ENCODE measurements at places on chromosomes 12 and 14.

GRCh38 chr14:75824318-75824717, 157.5 kb downstream of the TGFB3 start:
- DNase-seq, result no peak

DNA sequence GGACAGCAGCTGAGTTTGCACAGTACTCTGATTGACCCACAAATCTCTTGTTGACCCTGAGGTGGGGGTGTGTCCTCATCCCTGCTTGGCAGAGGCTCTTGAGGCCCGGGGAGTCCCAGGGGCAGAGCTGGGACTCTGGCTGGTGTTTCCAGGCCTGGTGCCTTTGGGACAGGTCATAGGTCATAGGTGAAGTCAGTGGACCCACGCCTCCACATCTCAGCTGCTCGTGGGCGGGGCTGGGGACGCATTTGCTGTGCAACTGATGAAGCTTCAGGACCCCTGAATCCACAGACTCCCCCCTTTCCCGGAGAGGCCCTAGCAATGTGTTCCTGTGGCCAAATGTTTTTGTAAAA, 408 bp upstream of the CACNA2D4 start:
- DNase-seq, result no peak

DNA sequence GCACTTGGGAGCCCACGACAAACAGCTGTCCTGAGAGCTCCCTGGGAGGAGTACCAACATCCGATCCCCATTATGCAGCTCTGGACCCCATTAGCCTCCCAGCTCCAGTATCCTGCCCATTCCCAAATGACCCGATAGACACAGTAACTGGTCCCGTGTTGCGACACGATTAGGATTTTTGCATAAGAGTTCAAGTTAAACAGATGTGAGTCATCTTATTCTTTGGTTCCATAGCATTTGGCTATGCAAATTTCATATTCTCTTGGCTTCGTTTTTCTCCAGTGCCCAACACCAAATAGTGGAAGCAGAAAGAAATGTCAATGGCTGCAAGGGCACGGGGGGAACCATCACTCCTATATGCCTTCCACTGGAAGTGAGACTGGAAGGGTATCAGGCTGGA, 43.0 kb upstream of the LRRC10 start:
- DNase-seq, result no peak

DNA sequence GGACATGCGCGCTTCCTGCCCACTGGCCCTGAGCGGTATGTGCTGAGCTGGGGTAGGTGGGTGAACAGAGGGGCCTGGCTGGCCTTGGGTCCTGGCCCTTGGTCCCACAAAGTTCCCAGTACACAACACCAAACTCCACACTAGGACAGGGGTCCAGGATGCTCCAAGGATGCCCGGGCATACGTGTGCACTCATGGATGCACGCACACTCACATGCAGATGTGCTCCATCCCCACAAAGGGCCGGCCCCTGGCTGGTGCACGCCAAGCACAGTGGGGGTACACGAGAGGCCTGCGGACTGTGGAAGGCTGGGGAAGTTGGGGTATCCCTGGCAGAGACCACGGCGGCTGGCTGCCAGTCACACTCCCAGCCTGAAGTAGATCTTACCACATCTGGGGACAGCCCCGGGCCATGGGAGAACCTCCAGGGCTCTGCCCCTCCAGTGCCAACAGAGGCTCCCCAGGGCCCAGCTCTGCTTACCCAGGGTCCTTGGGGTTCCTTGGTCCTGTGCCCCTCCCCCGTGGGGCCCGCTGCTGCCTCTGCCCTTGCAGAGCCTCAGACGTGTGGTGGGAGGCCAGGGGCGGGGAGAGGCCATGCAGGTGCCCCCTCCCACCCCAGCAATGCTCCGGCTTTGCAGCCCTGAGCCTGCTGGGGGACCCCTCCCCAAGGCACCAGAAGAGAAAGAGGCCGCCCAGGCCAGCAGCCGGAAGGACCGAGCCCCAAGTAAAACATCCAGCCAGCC, 24.0 kb upstream of the NUDT14 start:
- DNase-seq, result no peak

DNA sequence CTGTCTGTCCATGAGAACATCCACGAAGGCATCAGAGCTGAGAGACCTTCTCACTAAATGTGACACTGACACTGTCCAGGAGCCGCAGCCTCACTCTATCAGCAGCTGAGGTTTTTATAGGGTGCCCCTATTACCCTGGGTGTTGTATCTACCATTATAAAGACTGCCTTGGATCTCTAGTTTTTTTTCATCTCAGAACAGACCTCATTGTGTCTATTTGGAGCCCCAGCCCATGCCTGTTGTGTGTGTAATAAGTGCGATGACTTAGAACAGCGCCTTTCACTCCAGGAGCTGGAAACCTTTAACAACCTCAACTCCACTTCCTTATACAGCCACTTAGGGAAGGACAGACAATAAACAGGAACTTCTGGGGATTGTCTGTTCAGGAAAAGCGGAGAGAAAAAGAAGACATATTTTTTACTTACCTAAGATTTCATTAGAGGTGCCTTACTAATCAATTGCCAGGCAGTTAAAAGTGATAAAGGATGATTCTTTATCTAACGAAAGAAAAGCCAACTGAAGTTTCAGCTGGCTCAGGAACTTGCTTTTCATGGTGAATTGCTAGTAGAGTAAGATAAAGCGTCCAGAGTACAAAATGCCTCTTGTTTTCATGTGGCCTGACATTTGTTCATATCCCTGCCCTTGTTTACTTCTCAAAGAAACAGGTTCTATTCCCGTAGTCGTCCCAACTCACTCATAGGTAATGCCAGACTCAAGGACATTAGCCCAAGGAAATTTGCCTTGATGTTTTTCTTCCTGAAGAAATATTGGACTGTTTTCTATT, 420.6 kb downstream of the RAD51B start:
- DNase-seq, result no peak

GRCh38 chr12:130177635-130178242, 15.5 kb downstream of the FZD10 start:
- no peak for DNase-seq

DNA sequence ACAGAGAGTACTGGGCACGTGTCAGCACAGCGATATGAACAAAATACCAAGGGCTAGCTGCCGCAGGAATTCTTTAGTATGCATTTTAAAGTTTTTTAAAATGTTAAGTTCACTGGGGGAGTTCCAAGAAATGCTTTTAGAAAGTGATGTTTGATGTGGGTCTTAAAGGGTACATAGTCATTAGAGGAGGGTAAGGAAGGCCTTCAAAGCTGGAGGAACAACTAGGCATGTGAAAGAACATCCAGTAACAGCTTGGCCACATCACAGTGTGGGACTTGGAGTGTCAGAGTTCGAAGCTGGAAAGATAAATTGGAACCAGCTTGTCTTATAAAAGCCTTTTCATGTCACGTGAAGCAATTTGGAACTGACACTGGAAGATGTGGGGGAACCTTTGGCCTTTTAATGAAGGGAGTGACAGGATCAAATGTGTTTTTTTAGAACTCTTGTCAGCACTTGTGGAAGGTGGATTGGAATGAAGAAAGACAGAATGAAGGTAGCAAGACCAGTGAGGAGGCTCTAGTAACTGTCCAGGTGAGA, 57.7 kb downstream of the WDR20 start:
- DNase-seq, result no peak

DNA sequence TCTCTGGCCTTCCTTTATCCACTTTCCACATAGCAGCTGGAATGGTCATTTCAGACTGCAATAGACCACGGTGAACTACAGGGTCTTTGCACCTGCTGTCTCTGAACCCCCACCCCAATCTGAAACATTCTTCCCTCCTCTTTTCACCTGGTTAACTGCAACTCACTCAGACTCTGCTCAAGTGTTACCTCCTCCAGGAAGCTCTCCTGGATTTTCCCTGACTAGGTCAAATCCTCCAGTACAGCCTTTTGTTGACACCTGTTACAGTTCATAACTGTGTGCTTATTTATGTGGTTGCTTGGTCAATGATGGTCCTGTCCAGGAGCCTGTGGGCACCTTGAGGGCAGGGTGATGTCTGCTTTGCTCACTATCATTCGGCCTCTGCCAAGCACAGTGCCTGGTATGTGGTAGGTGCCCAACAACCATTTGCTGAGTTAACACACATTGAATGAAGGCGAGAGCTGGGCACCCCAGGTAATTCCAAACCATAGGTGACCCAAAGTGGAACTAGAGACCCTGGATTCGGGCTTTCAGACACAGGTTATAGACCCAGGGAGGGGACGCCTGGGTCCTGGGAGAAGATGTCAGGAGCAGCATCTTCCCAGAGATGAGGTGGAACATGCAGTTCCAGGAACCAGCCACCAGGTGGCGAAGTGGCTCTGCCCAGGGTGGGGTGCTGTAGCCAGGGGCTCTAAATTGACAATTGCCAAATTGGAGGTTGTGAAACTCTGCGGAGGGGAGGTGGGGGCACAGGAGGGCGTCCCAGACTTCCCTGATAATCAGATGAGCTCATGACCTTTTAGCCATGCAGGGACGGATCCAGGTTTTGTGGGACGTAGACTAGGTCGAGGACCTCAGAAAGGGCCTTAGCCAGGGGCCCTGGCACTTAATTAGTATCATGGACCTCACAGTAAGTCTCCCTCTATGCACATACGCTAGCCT, 28.1 kb downstream of the TRPV4 start:
- peak; percentile 39 for DNase-seq

GRCh38 chr14:23646648-23647549, 10.7 kb downstream of the DHRS2 start:
- no peak for DNase-seq

- DNase-seq, result no peak
Observed at GRCh38 chr12:58884916-58885315, 35.4 kb downstream of the LRIG3 start.

DNA sequence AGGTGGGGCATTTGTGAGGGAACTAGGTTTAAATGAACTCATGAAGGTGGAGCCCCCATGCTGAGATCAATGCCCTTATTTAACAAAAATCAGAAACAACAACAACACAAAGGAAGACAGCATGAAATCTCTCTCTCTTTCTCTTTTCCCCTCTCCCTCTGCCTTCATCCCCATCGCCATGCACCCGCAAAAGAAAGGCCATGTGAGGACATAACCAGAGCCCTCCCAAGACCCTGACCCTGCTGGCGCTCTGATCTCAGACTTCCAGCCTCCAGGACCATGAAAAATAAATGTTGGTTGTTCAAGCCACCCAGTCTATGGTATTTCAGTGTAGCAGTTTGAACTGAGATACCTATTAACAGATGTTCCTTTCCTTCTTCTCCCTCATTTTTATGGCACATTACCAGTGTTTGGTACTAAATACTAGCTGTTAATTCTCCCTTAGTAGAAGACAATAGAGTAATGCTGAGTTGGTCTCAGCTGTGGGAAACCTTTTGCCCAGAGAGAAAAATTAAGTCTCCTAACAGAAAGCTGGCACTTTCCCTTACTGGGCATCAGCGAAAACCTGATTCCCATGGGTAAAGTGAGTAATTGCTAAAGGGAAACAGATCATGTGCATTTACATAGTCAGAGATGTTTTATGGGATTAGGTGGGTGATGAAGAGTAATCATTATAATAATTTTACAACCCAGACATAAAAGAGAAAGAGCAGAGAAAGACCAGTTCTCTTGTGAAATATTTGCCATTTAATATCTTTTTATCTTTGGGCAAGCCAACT, 264.0 kb upstream of the PLEKHG7 start:
- no peak for DNase-seq

DNA sequence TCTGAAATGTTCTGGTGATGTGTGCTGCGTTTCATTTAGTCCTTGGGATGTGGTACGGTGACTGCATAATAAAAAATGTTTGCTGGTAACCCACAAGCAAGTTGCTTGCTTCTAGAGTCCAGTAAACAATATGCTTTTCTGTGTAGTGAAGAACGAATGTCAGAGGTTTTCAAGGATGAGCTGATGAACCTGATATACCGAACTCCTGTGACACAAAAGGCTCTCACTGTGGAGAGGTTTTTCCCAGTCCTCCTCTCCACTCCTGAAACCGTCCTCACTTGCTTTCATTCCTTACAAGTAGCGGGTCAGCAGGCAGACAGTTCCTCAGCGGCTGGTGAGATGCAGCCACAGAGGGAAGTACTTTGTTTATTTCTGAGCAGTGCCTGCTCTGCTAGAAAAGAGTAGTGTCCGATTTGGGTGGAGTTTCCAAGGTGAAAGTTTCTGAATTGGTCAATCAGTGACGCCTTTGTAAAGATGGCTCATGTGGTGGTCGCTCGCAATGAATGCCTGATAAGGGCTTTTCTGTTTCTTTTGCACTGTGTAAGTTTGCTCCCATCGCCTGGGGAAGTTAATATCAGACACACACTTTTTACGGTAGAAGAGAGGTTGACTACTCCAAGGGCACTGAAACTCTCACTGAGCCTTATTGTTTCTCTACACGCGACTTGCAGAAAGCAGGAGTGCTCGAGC, 3.0 kb downstream of the ETV6 start:
- no peak for DNase-seq

DNA sequence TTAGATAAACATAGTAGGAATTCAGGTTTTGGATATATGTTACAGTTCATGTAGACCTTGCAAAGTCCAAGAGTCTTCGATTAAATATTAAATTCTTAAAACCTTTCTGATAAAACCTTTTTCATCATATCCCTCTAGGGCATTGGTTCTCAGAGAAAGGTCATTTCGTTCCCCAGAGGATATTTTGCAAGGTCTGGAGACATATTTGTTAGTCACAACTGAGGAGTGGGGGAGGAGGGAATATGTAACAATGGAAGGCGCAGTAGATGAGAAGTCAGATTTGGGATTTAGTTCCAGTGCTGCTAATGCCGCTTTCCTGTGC, 5.3 kb downstream of the TMEM253 start:
- no peak for DNase-seq

- DNase-seq, result no peak
Observed at GRCh38 chr12:74602881-74603672, 65.4 kb downstream of the ATXN7L3B start.
